ENCODE measurements at places on chromosomes 3 and 15.
A peak's percentile ranks its signal among the peaks of the same experiment; 100 is the strongest.

DNA sequence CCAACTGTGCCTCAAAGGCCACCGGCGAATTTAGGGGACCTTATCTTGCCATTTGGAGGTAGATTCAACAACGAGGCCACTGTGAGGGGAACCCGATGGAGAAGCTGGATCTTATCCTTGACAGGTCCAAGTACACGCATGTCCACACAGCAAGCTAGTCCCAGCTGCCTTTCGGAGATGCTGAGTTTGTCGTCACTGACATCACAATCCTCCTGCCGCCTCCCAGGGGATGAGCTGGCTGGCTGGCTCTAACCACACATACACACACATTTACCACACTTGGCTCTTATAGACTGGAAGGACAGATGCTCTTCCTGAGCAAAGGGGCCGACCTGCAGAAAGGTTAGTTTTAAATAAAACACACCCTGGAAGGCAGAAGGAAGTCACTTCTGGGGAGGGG, 176.3 kb downstream of the STT3B start:
- no peak for DNase-seq

- DNase-seq: no peak
These were observed 14.7 kb downstream of the RAB6B start for GRCh38 chr3:133880886-133881455.

- DNase-seq: no peak
These were observed 43.5 kb upstream of the UBE2E1 start for GRCh38 chr3:23762214-23762613.

DNA sequence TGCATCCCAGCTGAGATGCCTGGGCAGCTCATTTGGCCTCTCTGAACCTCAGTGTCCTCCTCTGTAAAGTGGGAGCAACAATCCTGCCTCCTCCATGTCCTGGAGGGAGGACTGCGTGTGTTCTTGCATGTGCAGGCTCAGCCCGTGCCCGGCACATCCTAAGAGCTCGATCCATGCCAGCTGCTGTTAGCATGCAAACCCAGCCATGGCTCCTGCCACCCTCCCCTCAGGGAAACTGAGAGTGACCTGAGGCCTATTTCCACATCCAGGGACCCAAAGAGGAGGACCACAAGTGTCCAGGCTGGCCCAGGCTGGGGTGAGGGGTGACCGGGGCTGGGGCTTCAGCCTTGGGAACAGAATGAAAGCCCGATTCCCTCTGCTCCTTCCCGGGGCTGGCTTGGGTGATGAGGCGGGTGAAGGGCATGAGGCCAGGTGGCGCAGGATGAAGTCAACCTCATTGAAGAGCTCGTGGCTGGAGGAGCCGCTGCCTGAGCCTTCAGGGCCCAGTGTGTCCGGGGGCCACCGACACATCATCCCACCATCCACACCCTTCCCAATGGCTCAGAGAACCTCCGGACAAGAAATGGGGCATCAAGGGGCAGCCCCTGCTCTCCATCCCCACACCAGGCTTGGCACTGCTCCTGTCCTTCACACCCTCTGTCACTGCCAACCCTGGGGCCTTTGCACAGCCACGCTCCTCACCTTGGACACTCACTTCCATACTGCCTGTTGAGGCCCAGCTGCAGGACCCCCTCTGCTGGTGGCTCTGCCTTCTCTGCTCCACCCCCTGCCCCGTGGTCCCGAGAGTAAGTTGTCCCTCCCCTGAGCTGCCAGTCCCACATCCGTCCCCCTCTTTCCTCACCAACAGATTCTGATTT, 42.5 kb downstream of the ADAMTS7 start:
- no peak for DNase-seq

DNA sequence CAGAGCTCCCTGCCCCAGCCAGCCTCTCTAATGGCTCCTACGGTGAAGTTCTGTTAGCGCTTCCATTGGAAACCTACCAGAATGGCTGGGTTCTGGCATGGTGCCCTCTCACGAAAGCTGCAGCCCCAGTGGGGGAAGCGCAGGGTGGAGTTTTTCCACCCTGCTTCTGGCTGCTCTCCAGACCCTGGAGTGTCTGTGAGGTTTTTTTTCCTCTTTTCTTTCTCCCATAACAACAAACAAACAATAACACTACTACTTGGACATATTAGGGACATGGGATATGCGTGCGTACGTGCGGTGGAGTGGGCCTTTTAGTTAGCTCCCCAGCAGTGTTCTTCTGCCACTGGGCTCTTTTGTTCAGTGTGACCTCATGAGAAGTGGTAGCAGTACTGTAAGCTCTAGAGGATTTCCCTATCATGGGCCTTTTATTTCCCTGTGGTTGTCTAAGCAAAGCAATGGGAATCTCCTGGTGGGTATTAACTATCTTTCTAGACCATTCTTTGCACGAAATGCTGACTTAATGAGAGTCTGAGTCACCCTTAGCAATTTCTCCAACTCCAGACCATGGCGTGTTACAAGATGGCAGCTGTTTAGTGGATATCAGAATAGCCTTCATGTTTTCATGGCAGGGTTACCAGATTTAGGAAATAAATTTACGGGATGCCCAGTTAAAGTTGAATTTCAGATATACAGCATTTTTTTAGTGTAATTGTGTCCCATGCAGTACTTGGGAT, 161.9 kb downstream of the FNDC3B start:
- no peak for DNase-seq

DNA sequence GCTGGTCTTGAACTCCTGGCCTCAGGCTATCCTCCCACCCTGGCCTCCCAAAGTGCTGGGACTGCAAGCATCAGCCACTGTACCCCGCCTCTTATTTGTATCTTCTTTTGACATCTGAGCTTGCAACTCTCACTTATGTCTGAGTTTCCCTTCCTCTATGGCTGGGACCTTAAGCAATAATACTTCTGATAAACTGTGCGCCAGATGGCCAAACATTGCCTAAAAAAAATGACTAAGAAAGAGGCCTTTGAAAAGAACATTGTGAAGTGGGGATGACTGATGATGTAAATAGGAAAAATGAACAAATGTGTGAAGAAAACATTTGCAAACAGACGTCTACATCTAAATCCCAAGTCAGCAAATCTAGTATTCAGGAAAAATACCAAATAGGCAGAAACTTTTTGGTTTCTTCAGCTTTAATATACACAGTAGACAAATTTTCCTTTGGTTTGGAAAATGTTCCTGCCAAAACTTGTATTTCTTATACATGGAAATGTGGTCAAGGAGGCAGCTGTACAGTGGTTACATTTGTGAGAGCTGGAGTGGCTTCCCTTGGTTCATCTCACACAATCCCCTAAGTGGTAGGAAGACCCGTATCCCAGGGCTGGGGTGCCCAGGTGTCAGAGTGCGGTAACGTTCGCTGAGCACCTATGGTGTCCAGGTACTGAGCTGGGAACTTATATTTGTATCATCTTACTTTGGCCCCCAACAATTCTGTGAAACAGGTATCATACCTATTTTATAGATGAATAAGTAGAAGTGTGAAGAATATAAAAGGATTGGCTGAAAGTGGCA, 11.6 kb upstream of the TFRC start:
- no peak for DNase-seq

DNA sequence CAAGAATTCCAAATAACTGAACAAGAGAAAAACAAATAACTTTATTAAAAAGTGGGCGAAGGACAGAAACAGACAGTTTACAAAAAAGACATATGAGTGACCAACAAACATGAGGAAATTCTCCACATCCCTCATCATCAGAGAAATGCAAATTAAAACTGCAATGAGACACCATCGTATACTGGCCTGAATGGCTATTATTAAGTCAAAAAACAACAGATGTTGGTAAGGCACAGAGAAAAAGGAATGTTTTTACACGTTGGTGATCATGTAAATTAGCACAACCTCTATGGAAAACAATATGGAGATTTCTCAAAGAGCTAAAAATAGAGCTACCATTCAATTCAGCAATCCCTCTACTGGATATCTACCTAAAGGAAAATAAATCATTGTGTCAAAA, 1260.4 kb upstream of the ALCAM start:
- no peak for DNase-seq

- peak; percentile 27 for DNase-seq
These were observed 214.7 kb downstream of the SHQ1 start for GRCh38 chr3:72633534-72633933.

GRCh38 chr3:73259856-73260255, 198.4 kb downstream of the EBLN2 start:
- DNase-seq: no peak

GRCh38 chr15:52529341-52529924, 753 bp upstream of the MYO5A start:
- DNase-seq: peak; percentile 8

DNA sequence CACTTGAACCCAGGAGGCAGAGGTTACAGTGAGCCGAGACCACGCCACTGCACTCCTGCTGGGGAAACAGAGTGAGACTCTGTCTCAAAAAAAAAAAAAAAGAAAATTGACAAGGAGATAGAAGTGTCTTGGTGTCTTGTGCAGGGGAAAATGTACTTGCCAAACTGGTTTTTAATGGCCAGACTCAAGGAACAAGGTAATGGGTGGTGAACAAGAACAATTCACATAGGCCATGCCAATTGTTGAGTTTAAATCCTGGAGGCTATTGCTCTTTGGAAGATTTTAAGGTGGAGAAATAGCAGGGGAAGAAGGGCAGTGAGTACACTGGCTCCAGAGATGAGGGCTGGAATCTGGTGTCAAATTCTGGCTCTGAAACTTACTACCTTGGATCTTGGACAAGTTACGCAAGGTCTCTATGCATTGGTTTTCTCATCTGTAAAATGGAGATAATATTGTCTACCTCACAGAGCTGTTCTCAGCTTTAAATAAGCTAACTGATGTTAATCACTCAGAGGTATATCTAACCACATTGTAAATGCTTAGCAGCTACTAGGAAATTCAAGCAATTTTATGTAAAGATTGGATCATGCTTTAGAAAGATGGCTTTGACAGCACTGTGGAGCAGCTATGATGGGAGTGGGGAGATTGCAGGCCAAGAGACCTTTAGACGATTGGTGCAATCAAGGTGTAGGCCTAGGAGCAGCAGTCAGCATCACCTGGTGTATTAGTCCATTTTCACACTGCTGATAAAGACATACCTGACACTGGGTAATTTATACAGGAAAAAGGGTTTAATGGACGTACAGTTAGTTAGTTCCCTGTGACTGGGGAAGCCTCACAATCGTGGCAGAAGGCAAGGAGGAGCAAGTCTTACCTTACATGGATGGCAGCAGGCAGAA, 78.3 kb downstream of the B3GALNT1 start:
- no peak for DNase-seq

DNA sequence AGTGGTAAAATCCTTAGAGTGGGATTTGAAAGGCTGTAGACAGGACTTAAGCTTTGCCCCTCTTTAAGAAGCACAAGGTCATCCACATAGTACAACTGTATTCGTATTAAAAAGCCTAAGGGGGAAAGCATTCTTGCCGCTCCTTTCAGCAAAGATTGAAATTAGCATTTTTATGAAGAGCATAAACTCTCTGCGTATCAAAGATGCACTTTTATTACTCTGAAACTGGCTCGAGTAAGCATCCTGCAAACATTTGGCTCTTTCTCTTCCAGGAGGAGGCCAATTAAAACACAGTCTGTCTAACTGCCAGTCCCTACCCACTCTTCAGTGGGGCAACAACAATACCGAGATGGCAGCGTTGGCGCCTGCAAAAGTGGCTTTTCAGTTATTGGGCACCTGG, 192.5 kb upstream of the TPRG1 start:
- DNase-seq: no peak

DNA sequence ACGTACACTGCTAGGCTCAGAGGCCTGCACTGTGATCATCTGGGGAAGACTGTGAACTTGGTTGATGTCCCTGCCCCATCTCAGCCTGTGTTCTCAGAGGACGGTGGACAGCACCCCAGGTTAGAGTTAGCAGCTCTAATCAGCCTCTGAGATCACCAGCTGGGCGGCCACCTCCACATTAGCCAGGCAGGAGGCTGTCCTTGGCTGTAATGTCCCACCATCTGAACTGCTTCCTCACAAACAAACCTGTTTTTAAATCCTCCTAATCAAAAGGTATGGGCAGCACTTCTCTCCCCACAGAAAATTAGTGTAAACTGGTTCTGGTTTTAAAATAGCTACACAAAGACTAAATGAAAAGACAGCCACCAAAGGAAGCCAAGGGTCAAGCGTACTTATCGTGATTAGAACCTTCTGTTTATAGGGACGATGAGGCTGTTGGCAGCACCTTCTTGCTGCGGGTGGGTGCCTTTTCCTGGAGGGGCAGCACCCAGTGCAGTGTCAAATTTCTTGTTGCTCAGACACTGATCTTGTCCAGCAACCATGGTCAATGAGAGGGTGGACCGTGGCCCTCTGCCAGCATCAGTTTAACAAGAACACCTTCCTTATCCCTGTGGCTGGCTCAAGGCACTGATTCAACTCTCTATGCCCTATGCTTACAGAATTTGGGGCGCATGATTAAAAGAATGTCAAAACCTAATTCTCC, 24.6 kb downstream of the ACSBG1 start:
- DNase-seq: no peak

GRCh38 chr3:81492040-81492439, 269.4 kb downstream of the GBE1 start:
- DNase-seq: no peak

DNA sequence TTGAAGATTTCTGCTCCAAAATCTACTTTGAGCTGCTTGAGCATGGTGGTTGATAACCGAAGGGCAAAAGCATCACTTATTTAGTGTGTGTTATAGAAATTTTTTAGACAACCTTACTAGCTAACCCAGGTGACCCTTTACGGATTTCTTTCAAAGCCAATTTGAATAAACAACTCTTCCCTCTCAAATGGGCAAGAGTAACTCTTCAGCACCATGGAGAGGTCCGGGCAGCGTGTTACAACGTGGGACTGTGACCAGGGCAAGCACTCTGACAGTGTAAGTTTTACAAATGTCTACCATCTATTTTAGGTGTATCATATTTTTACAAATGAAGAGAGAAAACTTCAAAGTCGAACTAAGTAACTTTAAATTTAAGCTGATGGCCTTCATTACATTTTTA, 471.8 kb downstream of the MFSD1 start:
- DNase-seq: no peak

GRCh38 chr3:33544126-33544525, 103.9 kb upstream of the UBP1 start:
- no peak for DNase-seq

GRCh38 chr3:39106281-39106811, 1.1 kb downstream of the GORASP1 start:
- no peak for DNase-seq

DNA sequence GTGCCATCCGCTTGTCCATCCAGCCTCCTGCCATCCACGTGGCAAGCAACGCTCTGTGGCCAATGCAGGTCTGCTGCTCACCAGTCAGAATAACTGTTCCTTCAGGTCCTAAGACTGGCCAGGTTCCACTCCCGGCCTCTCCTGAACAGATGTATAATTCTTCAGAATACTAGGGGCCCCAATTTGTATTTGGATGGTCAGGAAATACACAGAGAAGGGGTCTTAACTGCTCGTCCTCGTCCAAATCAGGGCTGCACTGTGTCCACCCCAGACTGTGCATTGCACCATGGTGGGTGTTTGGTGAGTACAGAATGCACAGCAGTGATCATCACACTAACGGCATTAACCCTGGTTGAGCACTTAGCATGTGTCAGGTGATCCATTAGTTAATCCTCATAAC, 46.0 kb downstream of the MINAR1 start:
- no peak for DNase-seq

- DNase-seq: no peak
These were observed 64.3 kb upstream of the MEX3B start for GRCh38 chr15:82110144-82110543.

Data from stimulated activated CD4-positive, alpha-beta T cell treated with anti-CD3 and anti-CD28 coated beads, Interleukin-12 subunit alpha, Interleukin-12 subunit beta, amount 100 ng/mL, for 48 hours (primary cell).